Ureter (tissue), 1 donor: ENCODE measurements at places on chromosomes 4 and X.

DNA sequence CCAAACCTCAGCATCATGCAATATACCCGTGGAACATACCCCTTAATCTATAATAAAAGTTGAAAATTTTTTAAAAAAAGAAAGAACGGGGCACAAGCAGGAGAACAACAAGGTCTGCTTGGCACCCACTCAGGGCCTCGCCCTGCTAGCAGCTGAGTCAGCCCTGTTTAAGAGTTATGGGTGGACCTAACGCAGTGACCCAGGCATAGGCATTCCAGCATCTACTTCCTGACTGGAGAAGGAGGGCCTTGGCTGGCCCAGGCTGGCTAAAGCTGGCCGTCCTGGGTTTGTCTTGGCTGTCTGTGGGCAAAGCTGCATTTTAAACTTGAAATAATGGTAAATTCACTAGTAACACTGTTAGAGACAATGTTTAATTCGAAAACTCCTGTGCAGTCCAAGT, 236.7 kb upstream of the PGRMC2 start:
- peak; percentile 70 for DNase-seq

DNA sequence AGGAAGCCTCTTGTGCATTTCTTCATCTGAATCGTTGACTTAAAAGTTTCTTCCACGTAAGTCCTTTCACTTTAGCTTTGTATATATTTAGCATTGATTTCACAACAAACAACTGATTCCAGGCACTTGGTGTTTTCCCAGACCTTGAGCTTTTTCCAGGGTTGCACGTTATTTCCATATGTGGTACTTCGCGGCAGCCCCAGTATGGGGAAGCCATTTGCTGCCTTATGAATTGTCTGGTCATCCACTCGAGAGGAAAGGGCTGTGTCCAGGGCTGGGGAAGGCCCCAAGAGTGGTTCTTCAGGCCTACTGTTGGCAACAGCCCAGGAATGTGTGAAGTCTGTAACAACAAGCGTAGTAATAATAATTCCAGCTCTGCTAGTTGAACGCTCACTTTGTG, 2.8 kb upstream of the TLR8 start:
- DNase-seq = no peak

GRCh38 chrX:17668929-17669328, 68.4 kb upstream of the SCML1 start:
- DNase-seq = no peak

GRCh38 chrX:35919536-35920309, at the start of gene CFAP47:
Gene CFAP47 (plus strand): TSS chrX:35919734. CDS start chrX:35919800, 66 bp downstream.
- no peak for DNase-seq

DNA sequence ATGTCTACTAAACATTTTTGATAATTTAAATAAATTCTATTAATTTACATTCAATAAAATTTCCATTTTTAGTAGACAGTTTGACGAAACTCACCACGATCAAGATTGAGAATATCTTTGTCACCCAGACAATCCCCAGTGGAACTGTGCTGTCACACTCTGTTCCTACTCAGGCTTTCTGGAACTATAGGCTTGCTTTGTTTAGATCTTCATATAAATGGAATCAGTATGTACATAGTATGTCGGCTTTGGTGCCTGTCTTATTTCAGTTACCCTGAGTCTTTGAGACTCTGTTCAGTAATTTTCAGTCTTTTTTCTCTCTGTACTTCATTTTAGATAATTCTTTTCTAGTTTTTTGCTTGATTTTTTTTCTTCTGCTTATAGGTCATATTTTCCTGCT, 163.5 kb upstream of the EMCN start:
- DNase-seq = no peak

- no peak for DNase-seq
Observed at GRCh38 chrX:145751943-145752342, 65.7 kb upstream of the SLITRK2 start.

GRCh38 chr4:27017623-27018022, 157.0 kb downstream of the STIM2 start:
- DNase-seq = no peak
